ENCODE measurements at places on chromosomes 2 and 18.
A peak's percentile ranks its signal among the peaks of the same experiment; 100 is the strongest.

GRCh38 chr2:159232456-159233170 lies 53.9 kb downstream of the WDSUB1 start:
- DNase-seq = no peak

DNA sequence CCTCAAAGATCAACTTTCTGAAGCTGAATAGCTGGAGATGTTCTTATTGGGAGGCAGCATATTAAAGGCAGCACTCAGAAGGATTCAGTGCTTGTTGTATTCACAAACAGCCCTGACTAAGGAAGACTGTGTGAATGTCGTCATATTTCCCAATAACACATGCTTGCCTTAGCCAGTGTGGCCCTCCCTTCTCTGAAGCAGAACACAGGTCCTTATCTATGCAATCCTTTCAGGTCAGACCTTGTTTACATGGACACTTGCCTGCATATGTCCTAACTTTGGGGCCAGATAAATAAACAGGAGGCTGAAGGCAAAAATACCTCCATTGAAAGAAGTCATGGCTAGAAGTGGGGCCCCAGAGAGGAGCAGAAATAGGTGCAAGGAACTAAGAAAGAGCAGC lies 97.2 kb downstream of the SLC4A3 start:
- DNase-seq = no peak

- peak; percentile 20 for DNase-seq
These were observed 252.6 kb downstream of the AGAP1 start for GRCh38 chr2:235746257-235746934.

- no peak for DNase-seq
These were observed 191.0 kb downstream of the C1D start for GRCh38 chr2:67871686-67872412.

- no peak for DNase-seq
These were observed 16.6 kb downstream of the CFLAR start for GRCh38 chr2:201132518-201132917.

- DNase-seq = no peak
These were observed 463.6 kb upstream of the REG3G start for GRCh38 chr2:78561876-78562275.

DNA sequence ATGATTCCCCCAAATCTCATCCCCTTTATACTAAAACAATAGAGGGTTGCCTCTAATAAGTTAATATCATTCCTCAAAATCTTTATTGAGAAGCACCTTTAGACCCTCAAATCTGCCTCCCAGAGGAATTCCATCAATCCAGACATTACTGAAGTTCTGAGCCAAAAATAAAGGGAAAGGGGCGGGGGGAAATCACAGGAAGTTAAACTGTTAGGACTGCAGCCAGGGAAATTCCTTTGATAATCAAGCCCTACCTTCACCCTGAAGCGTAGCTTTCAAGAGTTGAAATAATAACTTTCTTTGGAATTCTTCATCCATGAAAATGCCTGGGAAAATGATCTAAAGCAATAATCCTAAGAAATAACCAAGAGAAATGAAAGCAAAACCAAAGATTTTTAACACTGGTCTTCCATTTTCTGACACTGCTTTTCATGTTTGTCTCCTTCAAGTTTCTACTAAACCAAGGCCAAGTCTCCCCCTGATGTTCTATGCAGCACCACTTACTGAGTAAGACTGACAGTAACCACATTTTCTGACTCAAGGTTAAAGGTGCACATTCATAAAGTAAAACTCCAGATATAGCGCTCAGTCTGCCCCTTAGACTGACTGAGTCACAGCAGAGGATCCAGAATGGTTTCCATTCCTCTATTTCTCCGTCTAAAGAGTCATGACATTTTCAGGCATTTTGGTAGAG lies 78.2 kb downstream of the TCF4 start:
- DNase-seq = no peak

DNA sequence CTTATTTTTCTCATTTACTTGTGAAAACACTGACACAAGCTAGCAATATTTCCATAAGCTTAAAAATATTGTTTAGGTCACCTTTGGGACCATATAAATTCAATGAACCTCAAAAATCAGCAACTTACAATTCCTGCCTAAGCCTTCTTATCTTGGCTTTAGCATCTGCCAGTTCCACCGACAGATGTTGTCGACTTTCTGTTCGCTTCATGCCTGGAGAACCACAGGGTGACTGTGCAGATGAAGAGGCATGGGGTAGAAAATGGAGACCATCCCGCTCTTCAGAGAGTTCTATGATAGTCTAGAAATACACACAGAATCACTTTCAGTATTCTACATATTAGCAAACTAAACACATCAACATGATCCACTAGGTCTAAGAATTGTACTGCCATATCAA lies 64.2 kb downstream of the CCDC88A start:
- DNase-seq = no peak

DNA sequence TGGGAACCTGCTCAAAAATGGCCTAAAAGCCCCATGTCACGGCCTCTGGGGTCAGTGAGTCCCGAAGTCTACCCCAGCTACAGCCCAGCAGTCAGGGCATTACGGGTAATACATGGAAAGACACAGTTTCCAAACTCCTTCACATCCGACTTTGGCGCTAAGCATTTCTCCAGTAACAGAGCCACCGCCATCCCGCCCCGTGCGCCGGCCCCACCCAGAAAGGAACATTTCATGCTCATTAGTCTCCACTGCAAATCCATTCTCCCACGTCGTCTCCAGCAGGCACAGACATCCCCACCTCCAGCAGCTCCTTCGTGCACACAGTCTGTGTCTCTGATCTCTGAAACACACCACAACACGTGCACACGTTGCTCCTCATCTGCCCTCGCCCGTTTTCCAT lies 509.2 kb upstream of the ID2 start:
- no peak for DNase-seq

DNA sequence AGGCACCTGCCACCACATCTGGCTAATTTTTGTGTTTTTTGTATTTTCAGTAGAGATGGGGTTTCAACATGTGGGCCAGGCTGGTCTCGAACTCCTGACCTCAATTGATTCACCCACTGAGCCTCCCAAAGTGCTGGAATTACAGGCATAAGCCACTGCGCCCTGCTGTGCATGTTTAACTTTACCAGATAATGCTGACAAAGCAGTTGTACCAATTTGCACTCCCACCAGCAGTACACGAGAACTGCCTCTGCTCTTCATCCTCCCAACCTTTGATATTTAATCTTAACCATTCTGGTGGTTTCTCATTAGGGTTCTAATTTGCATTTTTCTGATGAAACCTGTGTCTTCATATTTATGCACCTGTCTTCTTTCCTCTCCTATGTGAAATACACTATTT lies 12.0 kb upstream of the DYM start:
- no peak for DNase-seq

GRCh38 chr2:238256594-238257104 lies 16.8 kb upstream of the HES6 start:
- DNase-seq = peak; percentile 58

GRCh38 chr2:196335221-196335634 lies 163.8 kb upstream of the STK17B start:
- DNase-seq = no peak

DNA sequence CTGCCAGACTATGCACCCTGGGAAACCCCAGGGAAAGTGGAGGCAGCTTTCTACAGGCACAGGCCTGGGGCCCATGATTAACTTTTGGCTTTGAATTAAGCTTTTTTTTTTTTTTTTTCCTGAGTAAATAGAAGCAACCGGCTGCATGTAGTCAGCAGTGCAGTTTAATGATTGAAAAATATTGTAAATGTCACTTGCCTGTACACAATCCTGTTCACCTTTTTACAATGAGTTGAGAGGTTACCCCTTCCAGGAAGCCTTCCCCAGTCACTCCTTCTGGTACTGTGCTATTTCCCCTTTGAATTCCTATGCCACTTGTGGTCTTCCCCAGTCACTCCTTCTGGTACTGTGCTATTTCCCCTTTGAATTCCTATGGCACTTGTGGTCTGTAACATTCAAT lies 475.6 kb downstream of the TDRD15 start:
- no peak for DNase-seq

DNA sequence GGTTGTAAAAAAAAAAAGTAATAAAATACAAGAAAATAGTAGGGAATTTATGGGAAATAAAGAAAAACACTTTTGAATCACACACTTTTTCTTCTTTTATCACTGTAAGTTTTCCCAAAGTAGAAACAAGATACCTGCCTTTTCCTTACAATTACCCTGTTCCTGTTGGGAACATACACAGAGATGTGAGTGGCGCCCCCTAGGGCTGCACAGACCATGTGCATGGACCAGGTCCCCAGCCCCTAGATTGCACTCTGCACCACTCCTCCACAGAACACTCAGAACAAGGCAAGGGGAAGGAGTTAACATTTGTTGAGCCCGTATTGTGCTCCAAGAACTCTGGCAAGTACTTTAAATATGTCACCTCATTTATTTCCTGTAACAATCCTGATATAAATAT lies 118.7 kb upstream of the NRP2 start:
- DNase-seq = no peak

DNA sequence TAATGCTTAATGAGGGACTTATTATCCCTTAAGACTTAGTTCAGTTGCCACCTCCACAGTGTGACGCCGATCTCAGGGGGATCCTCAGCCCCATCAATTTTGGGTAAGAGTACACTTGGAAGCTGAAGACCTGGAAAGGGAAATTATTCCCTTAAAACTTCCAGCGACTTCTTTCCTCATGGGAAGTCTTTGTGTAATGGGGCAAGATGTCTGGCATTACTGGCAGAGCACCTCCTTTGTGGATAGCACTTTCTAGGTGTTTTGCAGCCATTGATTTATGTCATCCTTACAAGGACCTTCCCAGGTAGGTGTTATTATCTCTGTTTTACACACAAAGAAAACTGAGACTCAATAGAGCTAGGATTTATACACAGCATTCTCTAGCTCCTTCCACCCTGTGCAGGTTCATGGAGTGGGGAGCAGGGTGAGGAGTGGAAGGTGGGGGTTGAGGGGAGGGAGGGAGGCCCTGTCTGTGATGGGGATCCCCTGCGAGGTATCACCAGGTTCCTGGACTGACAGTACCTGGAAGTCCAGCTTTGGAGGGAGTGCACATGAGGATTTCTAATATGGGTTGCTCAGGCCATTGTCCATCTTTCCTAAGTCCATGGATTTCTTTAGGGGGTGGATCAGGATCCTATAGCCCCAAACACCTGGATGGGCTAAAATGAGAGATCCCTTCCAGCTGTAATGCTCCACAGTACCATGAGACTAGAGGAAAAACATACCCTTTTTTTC lies 79.4 kb downstream of the MYCN start:
- no peak for DNase-seq

DNA sequence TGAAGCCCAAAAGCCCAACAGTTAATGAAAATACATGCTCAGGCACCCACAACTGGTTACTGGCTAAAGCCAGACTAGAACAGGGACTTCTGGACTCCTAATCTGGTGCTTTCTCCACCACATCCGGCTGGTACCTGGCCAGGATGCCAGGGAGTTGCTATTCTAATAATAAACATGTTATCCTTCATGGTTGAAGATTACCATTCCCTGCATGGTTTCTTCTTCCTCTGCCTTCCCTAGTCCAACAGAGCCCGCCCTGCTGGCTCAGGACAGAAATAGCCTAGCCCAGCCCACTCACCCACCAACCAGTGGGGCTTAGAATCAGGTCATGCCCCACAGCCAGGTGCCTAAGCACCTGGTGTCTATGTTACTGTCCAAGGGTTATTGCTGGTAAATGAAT lies 184.2 kb downstream of the TMEM247 start:
- no peak for DNase-seq

DNA sequence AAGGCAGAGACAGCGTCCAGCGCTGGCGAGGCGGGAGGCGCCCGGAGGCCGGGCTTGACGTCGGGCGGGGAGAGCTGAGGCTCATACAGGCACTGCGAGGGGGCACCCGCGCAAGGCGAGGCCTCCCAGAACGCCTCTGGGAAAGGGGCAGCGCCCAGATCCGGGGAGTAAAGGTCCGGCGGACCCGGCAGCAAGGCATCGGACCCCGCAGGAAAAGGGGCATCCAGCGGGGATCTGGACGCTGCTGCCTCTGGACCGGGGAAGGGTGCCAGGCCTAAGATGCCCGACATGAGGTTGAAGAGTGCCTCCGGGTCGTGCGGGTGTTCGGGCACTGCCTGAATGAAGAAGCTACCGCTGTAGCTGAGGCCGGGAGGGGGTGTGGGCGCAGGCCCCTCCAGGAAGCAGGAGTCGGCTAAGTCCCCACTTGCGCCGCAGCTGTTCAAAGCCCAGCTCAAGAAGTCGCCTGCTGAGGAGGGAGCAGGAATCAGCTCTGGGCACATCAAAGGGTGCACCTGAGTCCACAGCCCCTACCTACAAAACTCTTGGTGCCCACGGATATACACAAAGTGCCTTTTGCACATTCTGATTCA lies 937 bp downstream of the EGR4 start:
- no peak for DNase-seq

GRCh38 chr2:232562515-232563151 lies 12.1 kb downstream of the EIF4E2 start:
- DNase-seq = no peak

DNA sequence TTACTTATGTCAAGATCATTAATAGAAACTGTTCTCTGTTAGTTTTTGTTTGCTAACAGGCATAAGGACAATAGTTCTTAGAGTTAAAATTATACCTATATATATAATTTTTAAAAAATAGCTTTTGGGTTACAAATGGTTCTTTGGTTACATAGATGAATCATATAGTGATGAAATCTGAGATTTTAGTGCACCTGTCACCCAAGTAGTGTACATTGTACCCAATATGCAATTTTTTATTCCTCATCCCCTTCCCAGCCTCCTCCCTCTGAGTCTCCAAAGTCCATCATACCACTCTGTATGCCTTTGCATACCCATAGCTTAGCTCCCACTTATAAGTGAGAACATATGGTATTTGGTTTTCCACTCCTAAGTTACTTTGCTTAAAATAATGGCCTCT lies 26.4 kb downstream of the SLC4A1AP start:
- no peak for DNase-seq

- DNase-seq = no peak
These were observed 255.7 kb upstream of the ACVR2A start for GRCh38 chr2:147589127-147589526.

- no peak for DNase-seq
These were observed 1003.7 kb upstream of the GYPC start for GRCh38 chr2:125652280-125652679.

DNA sequence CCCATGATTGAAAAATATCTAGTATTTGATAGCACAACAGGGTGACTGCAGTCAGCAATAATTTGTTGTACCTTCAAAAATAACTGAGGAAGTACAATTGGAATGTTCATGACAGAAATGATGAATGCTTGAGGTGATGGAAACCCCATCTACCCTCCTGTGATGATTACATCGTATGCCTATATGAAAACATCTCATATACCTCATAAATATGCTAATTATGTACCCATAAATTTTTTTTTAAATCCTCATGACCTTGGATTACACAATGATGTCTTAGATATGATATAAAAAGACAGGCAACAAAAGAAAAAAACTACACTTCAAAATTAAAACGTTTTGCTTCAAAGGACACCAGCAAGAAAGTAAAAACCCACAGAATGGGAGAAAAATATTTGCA lies 1.4 kb upstream of the POLR1B start:
- no peak for DNase-seq
